ENCODE measurements at places on chromosomes 11 and 22.

- DNase-seq = no peak
These were observed 125.6 kb upstream of the LMO1 start for GRCh38 chr11:8389029-8389996.

DNA sequence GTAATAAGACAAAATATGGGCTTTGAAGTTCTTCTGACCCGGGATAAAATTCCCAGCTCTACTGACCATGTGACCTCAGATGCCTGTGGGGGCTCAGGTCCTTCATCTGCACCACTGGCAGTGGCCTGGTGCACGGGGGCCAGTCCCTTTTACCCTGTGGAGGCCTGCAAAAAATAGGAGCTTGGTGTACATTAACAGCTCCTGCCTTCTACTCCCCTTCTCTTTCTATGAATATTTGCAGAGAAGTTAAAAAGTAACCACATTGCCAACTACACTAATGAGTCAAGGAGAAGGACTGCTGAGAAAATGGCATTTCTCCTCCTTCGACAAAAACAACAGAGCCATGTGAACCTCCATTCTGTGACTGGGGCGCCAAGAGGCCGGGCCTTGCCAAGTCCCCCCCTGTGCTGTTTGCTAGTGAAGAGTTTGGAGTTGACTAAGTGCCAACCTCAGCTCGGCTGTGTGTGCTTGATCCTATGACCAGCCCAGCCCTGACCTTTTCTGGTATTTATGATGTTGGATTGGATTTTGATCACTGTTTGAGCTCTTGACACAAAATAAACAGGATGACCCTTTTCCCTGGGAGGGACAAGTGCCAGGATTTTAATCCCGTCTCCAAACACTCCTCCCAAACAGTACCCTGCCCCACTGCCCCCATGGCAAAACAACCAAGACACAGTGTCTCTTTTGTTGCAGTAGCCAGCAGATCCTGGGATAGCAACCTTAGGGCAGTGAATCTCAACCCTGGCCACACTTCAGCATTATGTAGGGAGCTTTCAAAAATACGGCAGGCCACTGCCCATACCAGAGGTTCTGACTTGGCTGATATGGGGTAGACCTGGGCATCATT lies 380.1 kb downstream of the LARGE1 start:
- DNase-seq = no peak

- no peak for DNase-seq
These were observed 56.2 kb upstream of the CD82 start for GRCh38 chr11:44509296-44509695.

- no peak for DNase-seq
These were observed 12.9 kb downstream of the RNF141 start for GRCh38 chr11:10528121-10528520.

DNA sequence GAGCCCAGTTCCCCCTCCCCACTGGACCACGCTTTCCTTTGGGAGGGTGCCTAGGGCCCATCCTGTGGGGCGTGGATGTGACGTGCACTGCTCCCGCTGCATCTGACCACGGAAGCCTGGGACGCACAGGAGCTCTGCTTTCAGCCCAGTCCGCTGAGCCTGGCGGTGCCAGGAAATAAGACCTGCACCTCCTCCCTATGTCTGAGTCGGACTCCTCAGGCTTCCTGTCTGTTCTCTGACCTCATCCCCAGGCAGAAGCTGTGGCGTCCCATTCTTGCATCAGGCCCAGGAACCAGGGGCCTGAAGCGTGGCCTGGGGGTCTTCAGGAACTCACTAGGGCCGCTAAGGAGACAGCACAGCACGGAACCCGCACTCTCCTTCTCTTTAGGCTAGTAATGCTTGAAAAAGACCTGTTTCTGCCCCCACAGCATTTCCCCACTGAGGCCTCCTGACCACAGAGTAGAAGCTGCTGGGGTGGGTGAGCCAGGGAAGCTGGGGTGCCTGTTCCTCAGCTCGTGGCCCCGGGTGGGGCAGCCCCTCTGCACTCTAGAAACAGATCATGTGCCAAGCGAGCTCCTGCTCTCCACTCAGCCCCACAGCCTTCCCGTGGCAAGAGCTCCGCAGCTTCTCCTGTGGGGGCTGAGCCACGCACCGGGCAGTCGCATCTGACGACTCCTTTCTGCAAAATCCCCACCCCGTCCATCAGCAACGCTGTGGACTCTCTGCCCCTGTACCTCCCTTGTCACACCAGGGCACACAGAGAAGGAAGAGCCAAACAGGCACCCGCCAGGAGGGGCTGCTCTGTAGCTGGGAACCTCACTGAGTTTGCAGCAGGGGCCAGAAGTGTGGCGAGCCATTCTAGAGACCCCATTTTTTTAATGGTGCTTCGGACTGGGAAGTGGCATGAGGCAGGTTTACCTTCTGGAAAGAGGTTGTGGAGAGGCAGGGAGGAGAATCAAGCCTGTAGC lies 22.6 kb downstream of the MOV10L1 start:
- DNase-seq = no peak

DNA sequence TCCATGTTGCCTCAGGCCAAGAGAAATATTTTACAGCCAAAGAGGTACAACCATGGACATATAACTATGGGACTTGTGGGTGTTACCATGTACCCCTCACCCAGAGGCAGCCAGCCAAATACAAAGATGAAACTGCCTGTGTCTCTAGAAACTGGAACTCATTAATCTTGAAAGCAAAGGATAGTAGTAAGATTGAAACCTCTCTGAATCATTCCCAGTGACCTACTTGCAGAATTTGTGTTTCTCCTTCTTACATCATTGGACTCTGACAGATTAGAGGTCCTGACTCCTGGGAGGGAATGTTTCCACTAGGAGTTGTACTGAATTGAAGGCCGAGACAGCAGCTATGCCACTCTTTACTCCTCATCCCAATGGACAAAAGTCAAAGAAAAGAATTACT lies 257.4 kb upstream of the UBASH3B start:
- DNase-seq = no peak

- no peak for DNase-seq
These were observed 41.8 kb downstream of the MACROD1 start for GRCh38 chr11:64124147-64124546.

GRCh38 chr11:128814856-128815705 lies 52.0 kb downstream of the KCNJ1 start:
- no peak for DNase-seq

GRCh38 chr11:111443640-111444039 lies 64.6 kb upstream of the POU2AF1 start:
- no peak for DNase-seq

GRCh38 chr11:78647986-78648875 lies 73.6 kb upstream of the NARS2 start:
- no peak for DNase-seq

- no peak for DNase-seq
These were observed 117.5 kb upstream of the TOP3B start for GRCh38 chr22:22099833-22100812.

- DNase-seq = no peak
These were observed 6.0 kb upstream of the GAS2L1 start for GRCh38 chr22:29300467-29300806.

DNA sequence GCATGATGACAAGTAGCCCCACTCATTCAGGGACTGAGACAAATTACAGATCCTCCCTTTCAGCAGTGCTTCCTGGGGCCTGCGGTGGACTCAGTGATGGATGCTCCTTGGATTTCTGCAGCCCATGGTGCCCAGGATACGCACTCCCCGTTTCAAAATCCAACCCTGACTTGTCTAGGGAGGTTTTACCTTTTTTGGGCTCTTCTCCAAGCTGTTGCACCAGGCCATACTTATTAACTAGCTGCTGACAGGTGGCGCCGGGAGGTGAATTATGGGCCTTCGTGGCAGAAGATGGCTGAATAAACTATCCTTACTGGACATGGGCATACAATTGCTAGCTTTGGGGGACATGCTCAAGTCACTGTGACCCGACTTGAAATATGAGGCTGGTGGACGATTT lies 324.3 kb upstream of the SYN3 start:
- DNase-seq = no peak

DNA sequence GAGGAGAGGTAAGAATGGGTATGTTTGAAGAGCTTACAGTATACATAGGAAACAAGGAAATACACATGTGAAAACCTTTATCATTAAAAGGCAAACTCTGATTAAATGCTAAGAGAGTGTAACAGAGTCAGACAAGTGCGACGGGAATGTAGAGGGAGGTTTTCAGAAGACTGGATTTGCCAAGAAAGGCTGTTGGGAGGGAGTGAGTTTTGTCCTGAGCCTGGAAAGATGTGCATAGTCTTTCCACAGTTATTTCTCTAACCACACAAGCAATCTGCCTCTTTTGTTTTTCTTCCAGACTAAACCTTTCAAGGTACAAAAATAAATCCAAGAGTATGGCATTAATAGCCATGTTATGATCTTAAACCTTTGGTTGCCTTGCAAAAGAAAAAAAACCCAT lies 170.9 kb downstream of the KIRREL3 start:
- DNase-seq = no peak

DNA sequence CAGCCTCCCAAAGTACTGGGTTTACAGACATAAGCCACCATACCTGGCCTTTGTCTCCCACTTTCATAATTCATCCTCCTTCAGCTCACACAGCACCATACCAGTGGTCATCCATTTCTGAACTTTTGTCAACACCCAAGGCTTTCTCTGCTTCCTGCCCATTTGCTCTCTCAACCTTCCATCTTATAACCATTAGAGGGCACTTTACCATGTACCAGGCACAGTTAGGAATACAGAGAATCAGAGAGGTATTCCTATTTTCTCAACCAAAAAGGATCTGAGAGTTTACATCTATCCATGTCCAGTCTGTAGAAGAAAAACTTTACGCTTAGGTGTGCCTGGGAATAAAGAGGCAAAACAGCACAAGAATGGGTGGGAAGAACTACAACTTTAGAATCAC lies 397.6 kb downstream of the BUD13 start:
- DNase-seq = no peak

DNA sequence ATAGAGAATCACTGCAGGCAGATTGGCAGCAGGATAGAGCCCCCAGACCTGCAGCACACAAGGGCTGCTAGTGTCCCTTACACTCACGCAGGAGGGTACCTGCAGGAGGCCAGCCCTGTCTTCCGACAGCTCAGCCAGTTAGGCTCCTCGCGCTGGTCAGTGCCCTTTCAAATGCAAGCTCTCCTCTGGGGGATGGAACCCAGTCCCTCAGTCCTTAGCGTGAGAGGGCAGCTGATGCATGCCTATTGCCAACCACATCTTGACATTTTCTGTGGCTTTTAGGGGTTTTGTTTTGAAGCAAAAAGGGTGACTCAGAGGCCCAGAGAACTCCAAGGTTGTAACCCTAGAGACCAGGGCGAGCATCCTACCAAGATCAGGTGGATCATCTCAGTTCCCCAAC lies 40.0 kb downstream of the WNT11 start:
- DNase-seq = no peak

GRCh38 chr11:90148900-90149299 lies 14.4 kb downstream of the NAALAD2 start:
- DNase-seq = no peak

DNA sequence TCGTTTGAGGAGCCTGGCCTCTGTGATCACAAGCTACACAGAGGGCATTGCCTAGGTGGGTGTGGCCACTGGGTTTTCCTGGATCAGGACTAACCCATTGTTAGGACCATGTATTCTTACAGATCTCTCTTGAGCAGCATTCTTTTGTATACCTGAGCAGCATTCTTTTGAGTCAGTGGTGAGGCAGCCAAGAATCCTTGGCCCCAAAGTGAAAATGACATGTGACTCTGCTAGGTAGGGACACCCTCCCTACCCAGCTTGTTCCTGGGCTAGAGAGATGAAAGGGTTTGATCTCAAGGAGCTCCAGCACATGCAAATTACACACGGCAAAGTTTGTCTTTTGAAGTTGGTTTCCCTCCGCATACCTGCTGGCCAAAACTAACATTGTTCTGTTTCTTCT lies 55.0 kb upstream of the HORMAD2 start:
- no peak for DNase-seq

DNA sequence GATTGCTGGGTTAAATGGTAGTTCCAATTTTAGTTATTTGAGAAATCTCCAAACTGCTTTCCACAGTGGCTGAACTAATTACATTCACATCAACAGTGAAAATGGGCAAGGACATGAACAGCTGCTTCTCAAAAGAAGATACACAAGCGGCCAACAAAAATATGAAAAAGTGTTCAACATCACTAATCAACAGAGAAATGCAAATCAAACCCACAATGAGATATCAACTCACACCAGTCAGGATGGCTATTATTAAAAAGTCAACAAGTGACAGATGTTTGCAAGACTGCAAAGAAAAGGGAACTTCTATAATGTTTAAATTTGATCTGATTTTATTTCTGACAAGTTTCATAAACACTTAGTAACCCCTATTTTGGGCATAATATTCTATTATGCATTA lies 537.5 kb downstream of the DLG2 start:
- no peak for DNase-seq

- DNase-seq = no peak
These were observed 15.3 kb downstream of the OR51M1 start for GRCh38 chr11:5398936-5399335.

DNA sequence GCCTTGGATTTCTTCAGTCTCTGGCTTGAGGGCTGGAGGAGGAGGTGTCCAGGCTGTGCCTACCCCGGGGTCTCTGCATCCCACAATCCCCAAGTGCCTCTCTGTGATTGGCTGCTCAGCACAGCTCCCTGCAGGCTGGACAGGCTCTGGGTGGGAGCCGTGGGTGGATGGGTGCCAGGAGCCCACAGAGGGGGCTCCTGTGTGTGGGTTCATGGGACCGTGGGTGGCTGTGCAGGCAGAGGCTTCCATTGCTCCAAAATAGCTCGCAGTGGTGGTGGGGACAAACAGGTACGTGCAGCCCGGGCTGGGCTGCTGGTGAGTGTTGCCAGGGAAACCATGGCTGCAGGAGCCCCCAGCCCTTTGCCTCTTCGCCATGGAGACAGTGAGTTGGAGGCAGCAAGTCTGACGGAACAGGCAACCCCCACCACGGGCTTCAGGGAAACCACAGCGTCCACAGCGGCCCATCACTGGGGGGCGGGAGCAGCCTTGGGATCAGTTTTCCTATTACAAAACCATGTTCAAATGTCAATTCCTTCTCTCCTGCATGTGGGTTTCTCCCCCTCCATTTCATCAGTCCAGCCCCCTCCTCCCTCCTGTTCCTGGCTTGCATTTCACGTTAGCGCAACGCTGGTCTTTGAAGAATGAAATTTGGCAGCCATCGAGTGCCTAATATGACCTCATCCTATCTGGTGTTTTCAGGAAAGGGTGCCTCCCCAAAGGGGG lies 155.2 kb downstream of the TRIM29 start:
- no peak for DNase-seq

- no peak for DNase-seq
These were observed 226.1 kb downstream of the BLID start for GRCh38 chr11:121889931-121890330.

GRCh38 chr22:46031066-46031465 lies 54.1 kb upstream of the WNT7B start:
- no peak for DNase-seq
